AG09309 (cell line): ENCODE measurements at places on chromosomes 16 and 17.

- no peak for DNase-seq
Measured at GRCh38 chr17:18191236-18191667, 7.6 kb downstream of the ALKBH5 start.

- DNase-seq: no peak
Measured at GRCh38 chr17:17781591-17782496, 54.9 kb downstream of the SREBF1 start.

GRCh38 chr17:48609033-48609432 lies 1.8 kb downstream of the HOXB7 start:
- DNase-seq: no peak

- no peak for DNase-seq
Measured at GRCh38 chr16:7765079-7765550, 432.5 kb downstream of the RBFOX1 start.

DNA sequence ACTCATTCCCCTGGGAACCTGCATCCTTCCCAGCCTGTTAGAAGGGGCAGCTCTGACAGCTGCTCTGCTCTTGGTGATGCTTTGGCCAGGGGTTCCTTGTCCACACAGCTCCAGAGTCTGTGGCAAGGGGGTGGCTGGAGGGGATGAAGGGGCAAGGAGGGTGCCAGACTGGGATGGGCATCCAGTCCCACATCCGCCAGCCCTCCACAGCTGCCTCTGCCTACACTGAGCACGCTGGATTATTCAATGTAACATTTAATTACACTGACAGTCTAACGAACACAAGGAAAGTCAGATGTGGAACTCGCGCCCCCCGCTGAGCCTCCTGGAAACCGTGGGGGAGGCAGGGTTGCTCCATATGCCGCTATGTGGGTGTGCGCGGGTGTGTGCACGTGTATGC lies 101.1 kb downstream of the C16orf78 start:
- DNase-seq: no peak

GRCh38 chr17:48663134-48663924 lies 37.2 kb upstream of the HOXB9 start:
- no peak for DNase-seq

DNA sequence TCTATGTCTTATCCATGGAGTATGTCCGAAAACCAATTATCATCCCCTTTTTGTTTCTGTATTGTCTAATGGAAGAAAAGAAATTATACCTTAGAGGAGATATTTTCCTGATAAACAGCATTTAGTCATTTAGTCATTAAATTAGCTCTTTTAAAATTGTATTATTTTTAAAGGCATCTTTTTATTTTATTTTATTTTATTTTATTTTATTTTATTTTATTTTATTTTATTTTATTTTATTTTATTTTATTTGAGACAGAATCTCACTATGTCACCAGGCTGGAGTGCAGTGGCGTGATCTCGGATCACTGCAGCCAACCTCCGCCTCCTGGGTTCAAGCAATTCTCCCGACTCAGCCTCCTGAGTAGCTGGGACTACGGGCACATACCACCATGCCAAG lies 559.1 kb downstream of the CDH13 start:
- no peak for DNase-seq

GRCh38 chr16:66488505-66488904 lies 61.4 kb downstream of the BEAN1 start:
- DNase-seq: no peak

- DNase-seq: no peak
Measured at GRCh38 chr17:16981928-16982327, 10.0 kb upstream of the TNFRSF13B start.

GRCh38 chr17:44112284-44113280 lies 10.9 kb downstream of the HDAC5 start:
- DNase-seq: no peak

DNA sequence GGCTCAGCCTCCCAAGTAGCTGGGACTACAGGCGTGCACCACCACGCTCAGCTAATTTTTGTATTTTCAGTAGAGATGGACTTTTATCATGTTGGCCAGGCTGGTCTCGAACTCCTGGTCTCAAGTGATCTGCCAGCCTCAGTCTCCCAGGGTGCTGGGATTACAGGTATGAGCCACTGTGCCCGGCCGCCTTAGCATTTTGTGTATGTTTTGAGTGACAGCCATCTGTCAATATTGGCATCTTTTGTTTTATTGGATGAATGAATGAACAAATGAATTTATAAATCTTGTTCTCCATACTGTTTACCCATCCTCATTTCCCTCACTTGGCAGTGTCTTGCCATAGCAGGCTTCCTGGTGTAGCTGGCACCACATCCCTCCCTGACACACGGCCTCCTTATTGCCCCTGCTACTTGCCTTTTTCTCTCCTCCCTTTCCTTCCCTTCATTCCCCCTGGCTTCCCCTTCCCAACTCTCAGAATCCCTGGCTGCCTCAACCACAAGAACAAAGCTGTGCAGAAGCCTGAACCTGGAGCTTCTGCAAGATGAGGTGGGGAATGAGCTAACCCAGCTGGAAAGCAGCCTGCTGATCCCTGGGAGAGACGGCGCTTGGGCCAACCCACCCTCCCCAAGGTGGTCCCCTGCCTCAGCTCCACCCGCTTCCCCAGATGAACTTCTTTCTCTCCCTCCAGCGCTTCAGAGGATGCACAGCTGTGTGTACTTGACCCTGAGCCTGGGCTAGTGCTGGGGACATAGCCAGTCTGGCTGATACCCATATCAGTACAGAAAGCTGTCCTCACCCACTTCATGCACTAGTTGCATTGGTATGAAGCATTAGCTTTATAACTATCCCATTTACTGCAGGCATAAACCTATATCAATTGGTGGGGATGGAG lies 34.3 kb downstream of the WNT9B start:
- no peak for DNase-seq

DNA sequence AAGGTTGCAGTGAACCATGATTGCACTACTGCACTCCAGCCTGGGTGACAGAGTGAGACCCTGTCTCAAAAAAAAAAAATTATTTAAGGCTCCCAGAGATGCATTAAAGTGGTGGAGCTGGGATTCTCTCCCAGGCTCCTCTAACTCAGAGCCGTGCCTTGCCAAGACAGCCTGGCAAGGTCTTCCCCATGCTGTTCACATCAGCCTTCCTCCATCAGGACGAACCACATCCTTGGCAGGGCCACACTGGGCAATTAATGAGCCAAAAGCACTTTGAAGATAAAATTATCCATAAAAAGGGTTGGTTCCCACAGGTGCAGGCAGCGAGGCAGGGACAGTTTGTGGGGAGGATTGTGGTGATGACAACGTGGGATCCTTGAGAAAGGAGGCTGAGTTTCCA lies 19.8 kb upstream of the BBS2 start:
- no peak for DNase-seq

DNA sequence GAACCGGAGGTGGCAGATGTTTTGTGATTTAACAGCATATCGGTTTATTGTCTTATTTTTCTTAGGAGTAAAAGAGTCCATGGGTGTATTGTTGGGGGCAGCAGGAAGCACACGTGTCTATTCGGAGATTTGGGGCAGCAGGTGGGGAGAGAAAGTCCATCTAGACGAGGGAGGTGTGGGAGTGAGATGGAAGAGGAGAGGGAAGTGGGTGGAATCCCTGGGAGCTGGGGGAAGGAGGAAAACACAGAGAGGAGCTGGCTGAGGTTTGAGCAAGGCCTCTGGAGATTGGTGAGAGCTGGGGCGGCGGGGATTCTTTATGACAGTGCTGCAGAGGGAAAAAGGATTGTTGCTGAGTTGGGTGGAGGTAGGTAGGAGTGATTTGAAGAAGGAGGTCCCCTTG lies 72.1 kb downstream of the PRKCB start:
- DNase-seq: no peak

DNA sequence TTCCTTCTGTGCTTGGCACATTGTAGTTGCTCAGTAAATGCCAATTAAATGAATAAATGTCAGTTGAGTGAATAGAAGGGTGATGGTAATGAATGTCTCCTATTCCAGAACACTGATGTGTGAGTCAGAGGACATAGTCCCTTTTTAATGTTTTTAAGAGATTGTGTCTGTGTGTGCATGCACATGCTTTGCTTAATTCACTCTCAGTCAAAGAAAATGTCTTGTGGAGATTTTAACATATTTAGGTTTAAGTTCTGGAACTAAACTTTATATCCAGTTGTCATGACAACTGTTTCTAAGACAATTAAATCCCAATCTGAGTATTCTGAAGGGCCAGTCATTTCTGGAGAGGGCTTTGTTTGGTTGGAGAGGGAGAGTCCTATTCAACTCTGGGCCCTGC lies 255.3 kb upstream of the CDH11 start:
- DNase-seq: no peak

- DNase-seq: no peak
Measured at GRCh38 chr16:84041881-84042280, 714 bp downstream of the SLC38A8 start.

DNA sequence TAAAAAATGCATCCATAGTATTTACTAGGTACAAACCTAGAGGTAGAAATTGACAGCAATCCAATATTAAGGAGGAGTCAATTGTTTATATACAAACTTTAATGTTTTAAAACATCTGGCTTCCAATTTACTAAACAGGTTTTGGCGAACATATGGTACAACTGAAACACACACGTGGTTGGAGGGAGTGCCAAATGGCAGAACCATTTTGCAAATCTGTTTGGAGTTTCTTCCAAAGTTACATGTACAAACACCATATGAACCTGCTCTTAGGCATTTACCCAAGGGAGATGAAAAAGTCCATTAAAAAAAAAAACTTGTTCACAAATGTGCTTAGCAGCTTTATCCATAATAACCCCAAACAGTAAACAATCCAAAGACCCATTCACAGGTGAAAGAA lies 159.8 kb upstream of the MYOCD start:
- DNase-seq: no peak
